GOT3 (cell line): ENCODE measurements at places on chromosomes 11 and 22.
A peak's percentile ranks its signal among the peaks of the same experiment; 100 is the strongest.

GRCh38 chr11:897253-898142, 13.1 kb downstream of the CHID1 start:
- DNase-seq: no peak

DNA sequence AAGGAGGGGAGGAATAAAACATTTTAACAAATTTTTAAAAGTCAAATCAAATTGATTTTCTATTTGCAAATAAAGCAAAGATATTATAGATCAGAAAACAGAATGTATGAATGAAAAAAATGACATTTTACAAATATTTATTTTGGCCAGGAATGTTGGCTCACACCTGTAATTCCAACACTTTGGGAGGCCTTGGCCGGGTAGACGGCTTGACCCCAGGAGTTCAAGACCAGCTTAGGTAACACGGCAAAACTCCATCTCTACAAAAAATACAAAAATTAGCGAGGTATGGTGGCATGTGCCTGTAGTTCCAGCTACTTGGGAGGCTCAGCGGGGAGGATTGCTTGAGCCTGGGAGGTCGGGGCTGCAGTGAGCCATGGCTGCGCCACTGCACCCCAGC, 18.2 kb downstream of the THAP12 start:
- DNase-seq: no peak

DNA sequence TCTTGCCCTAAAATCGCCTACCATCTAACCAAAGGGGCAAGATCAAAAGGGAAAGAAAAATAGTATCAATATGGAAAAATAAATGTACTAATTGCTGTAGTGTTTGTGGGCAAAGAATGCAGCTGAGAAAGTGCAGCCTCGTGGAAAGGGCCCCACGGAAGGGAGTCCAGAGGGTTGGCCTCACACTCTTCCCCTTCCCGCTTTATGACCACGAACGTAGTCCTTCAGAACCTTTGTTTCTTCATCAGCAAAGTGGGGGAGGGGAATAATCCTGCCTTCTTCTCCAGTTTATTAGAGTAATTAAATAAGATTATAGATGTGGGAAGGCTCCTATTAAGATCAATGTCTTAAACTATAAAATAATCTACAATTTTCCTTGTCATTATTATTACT, 41.0 kb downstream of the FLI1 start:
- DNase-seq: no peak

DNA sequence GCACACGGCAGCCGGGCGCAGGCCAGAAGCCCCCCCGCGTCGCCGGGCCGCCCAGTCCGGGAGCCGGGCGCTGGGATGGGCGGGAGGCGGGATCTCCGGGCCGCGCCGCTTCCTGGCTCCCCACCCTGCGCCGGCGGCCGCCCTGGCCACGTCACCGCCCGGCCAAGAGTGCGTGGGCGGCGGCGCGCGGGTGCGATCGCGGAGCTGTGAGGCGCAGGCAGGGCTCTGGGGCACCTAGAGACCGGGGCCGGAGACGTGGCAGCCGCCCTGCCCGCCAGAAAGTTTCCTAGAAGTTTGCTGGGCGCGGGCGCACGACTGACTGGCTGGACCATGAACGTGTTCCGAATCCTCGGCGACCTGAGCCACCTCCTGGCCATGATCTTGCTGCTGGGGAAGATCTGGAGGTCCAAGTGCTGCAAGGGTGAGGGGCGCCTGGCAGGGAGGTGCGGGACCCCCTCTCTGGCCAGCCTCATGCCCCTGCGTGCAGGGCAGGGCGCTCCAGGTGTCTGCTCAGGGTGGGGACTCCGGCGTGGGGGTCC, at the start of gene KDELR3:
TSS of gene KDELR3 (plus strand) at position 193 of the 539 bp plus-strand sequence. CDS start at position 331, 138 bp downstream.
- peak; percentile 62 for DNase-seq
